ENCODE measurements at places on chromosomes 1 and 21.

DNA sequence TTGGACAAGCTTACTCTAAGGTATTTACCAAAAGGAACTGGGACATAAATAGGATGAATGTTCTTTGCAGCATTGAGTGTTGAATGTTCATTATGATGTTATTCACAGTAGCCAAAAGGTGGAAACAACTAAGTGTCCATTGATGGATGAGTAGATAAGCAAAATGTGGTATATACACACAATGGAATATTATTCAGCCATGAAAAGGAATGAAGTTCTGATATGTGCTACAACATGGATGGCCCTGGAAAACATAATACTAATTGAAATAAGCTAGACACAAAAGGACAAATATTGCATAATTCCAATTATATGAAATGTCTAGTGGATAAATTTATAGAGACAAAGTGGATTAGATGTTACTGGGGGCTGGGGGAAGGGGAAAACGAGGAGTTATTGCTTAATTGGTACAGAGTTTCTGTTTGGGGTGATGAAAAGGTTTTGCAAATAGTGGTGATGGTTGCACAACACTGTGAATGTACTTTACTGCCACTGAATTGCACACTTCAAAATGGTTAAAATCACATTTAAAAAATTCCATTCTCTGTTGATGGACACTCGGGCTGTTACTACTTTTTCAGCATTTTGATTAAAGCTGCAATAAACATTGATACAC lies 2.9 kb downstream of the MTARC1 start:
- no peak for DNase-seq

GRCh38 chr1:28735961-28736449 lies 735 bp upstream of the YTHDF2 start:
- no peak for DNase-seq

- no peak for DNase-seq
These were observed 4.4 kb downstream of the AK2 start for GRCh38 chr1:33032126-33032869.

DNA sequence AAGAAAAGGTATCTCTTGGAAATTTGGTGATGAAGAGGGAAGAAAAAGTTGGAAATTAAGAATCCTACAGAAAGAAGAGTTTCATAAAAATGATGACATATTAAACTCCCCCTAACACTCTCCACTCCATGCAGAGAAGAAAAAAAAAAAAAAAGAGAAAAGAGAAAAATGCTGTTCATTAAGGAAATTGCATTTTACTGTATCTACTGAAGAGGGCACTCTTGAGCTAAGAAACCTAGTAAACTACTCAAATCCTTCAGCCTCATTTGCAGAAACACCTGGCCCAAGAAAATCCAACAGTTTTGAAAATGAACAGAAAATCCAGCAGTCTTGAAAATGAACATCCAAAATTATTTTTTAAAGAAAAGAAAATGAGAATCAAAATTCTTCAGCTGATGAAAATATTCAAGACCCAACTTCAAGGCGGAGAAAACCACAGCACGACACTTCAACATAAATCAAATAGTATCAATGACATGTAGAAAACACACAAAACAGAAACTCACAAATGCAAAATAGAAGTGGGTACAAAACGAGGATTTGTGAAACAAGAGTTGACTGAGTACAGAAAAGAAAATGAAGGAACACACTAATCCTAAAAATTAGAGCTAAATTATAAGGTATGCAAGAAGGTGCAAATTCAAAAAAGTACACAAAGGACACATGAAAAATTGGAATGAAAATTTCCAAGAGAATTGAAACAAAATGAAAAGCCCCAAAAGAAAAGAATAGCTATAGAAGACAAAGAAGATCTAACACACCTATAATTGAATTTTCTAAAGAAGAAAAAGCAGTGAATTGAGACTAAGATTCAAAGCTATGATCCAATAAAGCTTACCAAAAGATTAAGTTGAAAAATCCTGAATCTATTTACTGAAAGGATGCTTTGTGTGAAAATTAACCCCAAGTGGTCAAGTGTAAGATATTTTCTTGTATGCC lies 73.2 kb upstream of the DNAJC6 start:
- DNase-seq, result no peak

DNA sequence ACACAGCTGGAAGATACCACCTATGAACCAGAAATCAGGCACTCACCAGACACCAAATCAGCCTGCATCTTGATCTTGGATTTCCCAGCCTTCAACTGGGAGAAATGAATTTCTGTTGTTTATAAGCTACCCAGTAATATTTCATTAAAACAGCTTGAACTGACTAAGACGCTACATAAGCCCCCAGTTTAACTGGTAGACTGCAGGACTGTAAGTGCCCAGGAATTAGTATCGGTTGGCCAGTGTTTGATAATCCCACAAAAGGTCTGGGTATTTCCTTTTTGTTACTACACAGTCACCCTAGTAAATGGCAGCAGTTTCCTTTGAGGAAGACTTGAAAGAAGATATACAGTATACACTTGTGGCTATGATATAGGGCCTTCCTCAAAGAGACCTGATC lies 7.3 kb upstream of the SLC35D1 start:
- DNase-seq, result no peak

GRCh38 chr21:29586696-29587095 lies 288.0 kb downstream of the BACH1 start:
- DNase-seq, result no peak

GRCh38 chr1:33008051-33008914 lies 28.4 kb downstream of the AK2 start:
- no peak for DNase-seq

DNA sequence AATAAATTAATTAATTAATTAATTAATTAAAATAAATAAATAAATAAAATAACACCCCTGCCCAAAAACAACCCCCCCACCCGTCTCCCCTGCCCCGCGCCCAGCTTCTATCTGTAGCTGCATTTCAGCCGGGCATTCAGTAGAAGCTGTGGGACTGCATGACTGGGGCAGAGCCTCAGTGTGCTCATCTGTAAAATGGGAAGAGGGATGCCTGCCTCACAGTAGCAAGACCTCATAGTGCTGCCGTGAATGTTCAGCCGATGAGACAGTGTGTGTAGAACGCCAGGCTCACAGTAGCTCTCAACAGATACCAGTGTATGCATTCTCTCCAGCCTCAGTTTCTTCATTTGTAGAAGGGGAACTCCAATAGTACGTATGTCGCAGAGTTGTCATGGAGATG lies 8.7 kb downstream of the PADI4 start:
- DNase-seq, result no peak

DNA sequence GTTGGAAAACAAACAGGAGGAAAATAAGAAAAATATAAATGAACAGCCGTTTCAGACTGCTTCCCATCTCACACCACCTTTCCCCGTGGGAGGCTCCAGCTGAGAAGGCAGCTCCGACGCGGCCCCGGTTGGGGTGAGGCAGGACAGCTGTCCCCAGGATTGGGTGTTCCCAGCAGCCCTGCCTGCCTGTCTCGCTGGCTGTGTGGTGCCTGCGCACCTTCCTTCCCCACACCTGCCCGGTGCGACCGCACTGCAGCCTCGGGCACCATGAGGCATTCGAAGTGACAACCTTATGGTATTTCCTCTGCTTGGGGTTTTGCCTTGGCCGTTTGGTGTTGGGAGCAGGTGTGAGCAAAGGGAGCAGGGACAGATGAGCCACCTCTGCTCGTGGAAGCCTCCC lies 161.6 kb downstream of the PRDM16 start:
- no peak for DNase-seq

DNA sequence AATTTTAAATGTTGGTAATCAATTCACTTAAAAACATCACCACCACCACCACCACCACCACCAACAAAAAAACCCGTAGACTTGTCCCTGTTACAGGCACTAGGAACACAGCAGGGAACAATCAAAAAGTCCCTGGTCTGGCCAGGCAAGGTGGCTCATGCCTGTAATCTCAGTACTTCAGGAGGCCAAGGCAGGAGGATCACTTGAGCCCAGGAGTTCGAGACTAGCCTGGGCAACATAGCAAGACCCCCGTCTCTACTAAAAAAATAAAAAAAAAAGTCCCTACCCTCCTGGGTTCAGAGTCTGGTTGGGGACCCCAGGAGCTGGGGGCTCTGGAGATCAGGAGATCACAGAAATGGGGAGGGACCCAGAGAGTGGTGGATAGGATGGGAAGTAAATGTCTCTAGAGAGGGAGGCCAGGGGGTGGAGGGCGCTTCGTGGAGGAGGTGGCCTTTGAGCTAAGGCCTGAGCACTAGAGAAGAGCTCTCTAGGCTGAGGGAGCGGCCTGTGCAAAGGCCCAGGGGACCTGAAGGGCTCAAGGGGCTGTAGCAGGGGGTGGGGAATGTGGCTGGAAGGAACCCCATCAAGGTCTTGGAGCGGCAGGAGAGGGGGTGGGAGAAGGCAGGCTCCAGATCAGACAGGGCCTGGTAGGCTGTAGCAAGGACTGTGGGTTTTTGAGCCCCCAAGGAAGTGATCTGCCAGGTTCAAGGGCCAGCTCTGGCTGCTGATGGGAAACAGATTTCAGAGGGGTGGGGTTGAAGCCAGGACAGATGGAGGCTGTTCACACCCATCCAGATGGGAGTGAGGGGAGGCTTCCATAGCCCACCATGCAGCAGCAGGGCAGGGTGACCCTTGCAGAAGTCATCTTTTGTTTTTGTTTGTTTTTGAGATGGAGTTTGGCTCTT lies 24.8 kb upstream of the VPS13D start:
- no peak for DNase-seq

- DNase-seq, result no peak
These were observed 232.2 kb downstream of the KCNJ6 start for GRCh38 chr21:37684115-37684493.

- no peak for DNase-seq
These were observed 1237.5 kb downstream of the AMY1C start for GRCh38 chr1:104987210-104987609.

- no peak for DNase-seq
These were observed 16.7 kb downstream of the UAP1 start for GRCh38 chr1:162578071-162578700.

GRCh38 chr1:240652549-240652948 lies 40.6 kb upstream of the GREM2 start:
- DNase-seq, result no peak

DNA sequence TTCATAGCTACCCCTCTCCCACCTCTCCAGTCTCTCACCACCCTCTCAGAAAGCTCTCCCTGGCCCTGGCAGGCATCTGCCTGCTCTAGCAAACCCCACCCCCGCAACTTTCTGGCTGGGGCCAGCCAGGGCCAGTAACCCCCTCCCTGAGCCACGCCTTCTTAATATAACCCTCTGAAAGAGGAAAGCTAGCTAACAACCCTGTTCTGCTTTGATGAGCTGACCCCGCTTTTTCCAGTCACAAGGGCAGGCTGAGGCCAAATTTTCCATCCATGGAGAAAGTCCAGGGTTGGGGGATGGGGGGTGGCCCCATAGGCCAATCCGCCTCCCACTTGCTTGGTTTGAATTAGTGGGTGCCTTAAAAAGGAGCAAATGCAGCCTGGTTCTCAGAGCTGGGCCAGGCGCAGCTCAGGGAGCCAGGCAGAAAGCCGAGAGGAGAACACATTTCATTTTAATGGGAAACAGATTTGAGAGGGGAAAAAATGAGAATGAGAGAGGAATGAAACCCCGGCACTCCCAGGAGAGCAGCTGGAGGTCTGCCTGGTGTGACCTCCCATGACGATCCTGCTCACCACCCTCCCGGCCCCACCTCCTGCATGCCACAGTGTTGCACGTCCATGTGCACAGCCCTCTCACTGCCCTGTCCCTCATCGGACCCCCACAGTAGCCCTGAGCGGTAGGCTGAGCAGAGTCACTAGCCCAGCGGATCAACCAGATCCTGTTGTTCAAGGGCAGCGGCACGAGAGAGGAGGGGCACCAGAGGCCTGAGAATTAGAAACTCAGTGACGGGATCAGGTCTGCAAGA lies 62.3 kb downstream of the OPTC start:
- DNase-seq, result no peak

GRCh38 chr1:178495741-178496409 lies 889 bp downstream of the CLEC20A start:
- no peak for DNase-seq

DNA sequence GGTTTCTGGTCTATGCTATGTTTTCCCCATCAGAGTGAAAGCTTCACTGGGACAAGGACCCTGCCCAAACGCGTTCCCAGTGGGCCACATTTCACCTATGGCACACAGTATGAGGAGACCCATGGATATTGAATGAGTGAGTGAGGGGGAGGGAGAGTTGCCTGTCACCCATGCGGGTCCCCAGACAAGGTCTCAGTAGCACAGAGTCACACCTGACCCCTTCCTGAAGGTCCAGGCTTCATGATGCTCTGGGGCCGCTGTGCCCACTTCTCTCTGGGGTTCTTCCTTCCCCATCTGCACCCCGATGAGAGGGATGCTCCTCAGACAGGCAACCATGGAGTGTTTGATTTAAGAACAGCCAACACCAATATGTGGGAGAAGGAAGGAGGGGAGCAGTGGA lies 72.3 kb upstream of the CSF3R start:
- DNase-seq, result no peak

GRCh38 chr1:17441265-17441992 lies 2.0 kb upstream of the RCC2 start:
- no peak for DNase-seq

DNA sequence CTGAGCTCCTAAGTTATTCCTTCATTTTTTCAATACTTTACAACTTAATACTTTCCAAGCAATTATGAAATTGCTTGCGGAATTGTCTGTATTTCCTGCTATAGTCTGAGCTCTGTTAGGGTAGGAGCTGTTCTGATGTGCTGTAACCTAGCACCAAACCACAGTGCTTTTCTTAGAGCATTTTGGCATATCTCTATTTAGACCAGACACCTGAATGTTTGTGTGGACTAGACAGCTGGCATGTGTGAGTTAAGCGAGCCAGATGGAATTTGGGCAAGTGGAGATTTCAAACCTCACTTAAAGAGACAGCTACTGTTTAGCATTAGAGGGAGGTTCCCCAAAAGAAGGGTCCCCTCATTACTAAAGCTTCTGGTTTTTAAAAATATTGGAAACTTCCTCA lies 106.1 kb downstream of the RWDD3 start:
- no peak for DNase-seq

DNA sequence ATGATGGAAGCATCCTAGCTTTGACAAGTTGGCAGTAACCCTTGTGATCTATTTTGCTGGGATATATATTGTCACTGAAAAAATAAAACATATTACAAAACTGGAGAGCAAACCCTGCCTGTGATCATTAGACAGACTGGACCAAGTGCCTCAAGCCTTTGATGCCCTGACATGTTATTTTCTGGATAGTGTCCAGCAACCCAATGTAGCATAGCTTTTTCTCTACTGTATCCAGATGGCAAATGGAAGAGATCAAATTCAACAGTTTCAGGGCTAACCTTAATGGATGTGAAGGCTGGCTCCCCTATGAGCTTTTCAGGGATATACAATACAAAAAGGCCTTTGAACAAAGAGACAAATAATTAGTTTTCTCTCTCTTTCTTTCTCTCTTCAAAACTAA lies 25.1 kb downstream of the WARS2 start:
- DNase-seq, result no peak

- no peak for DNase-seq
These were observed 81.4 kb upstream of the SERTAD4 start for GRCh38 chr1:210151052-210151672.

GRCh38 chr1:201346337-201346939 lies 31.0 kb downstream of the TNNT2 start:
- no peak for DNase-seq

DNA sequence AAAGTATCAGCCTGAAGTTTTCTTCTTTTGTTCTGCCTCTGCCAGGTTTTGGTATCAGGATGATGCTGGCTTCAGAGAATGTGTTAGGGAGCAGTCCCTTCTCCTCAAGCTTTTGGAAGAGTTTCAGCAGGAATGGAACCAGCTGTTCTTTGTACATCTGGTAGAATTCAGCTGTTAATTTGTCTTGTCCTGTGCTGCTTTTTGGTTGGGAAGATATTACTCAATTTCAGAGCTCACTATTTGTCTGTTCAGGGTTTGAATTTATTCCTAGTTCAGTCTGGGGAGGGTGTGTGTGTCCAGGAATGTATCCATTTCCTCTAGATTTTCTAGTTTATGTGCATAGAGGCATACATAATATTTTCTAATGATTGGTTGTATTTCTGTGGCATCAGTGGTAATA lies 12.8 kb downstream of the ZNF678 start:
- no peak for DNase-seq

Measured in stimulated activated CD8-positive, alpha-beta memory T cell treated with anti-CD3 and anti-CD28 coated beads, Interleukin-4, amount 100 ng/mL, for 4 hours (primary cell).